Progenitor cell of endocrine pancreas (in vitro differentiated cells): ENCODE measurements at places on chromosomes 7 and 10.
A peak's percentile ranks its signal among the peaks of the same experiment; 100 is the strongest.

DNA sequence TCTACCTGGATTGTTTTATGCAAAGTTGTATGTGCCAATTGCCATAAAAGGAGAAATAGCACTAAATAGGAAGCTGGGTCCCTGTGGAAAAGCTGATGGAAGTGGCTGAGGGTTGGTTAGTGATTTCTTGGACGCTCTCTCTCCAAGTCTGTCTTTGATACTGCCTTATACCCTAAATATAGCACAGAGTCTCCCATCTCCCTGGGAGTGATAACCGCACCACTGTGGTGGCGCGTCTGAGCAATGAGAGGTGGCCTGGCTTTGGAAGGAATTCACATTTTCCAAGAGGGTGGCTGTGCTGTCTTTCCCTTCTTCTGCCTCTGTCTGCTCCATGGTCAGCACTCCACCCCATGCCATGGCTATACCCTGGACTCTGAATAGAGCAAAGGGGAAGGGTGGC lies 31.2 kb downstream of the STMP1 start:
- H3K36me3 ChIP-seq, result no peaks in the 10 kb centered on the region
- no peak overlapping the region for H3K27ac ChIP-seq
- H3K4me1 ChIP-seq, result no peaks in the 10 kb centered on the region

GRCh38 chr7:140857048-140857447 lies 67.7 kb downstream of the BRAF start:
- H3K27me3 ChIP-seq, result no peaks in the 10 kb centered on the region
- no peak overlapping the region for H3K4me3 ChIP-seq
- no peak for DNase-seq
- no peak overlapping the region for H3K27ac ChIP-seq
- no peaks in the 10 kb centered on the region for H3K36me3 ChIP-seq

GRCh38 chr10:102009801-102010425 lies 46.1 kb downstream of the ARMH3 start:
- H3K27ac ChIP-seq, result peak overlapping the region; percentile 20
- H3K4me1 ChIP-seq, result no peaks in the 10 kb centered on the region
- H3K4me3 ChIP-seq, result no peak overlapping the region
- peak; percentile 25 for DNase-seq

GRCh38 chr10:128713874-128714570 lies 587.8 kb upstream of the MKI67 start:
- H3K27ac ChIP-seq, result no peak overlapping the region
- H3K36me3 ChIP-seq, result no peaks in the 10 kb centered on the region
- peaks cover 22% of the 10 kb centered on the region for H3K27me3 ChIP-seq
- no peak overlapping the region for H3K4me3 ChIP-seq

DNA sequence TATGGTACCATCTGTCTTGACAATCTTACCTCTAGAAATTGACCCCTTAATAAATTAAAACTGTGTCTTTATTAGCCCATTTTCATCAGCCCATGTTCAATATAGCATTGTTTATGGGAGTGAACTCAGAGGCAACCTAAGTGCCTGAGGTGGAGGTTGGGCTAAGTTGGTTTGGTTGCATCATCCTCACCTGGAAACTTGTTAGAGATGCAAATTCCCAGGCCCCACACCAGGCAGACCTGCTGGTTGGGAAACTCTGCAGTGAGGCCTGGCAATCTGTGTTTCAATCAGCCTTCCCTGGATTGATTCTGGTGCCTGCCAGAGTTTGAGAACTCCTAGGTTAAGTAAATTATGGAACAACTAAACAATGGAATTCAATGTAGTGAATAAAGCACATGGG lies 9.4 kb upstream of the FAM170B start:
- H3K4me1 ChIP-seq, result peaks cover 4% of the 10 kb centered on the region
- H3K27ac ChIP-seq, result no peak overlapping the region
- peaks cover 16% of the 10 kb centered on the region for H3K27me3 ChIP-seq

DNA sequence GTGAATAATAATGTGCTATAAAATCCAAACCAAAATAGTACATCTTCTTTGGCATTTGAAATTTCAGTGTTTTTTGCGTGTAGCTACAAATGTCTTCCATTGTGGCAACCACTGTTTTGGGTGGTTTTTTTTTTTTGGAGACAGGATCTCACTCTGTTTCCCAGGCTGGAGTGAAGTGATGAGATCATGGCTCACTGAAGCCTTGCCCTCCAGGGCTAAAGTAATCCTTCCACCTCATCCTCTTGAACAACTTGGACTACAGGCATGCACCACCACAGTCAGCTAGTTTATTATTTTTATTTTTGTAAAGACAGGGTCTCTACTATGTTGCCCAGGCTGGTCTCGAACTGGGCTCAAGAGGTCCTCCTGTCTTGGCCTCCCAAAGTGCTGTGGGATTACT lies 455.1 kb downstream of the AUTS2 start:
- no peak for DNase-seq
- H3K27ac ChIP-seq, result no peak overlapping the region
- peaks cover 14% of the 10 kb centered on the region for H3K4me1 ChIP-seq
- no peaks in the 10 kb centered on the region for H3K27me3 ChIP-seq
- H3K4me3 ChIP-seq, result no peak overlapping the region

DNA sequence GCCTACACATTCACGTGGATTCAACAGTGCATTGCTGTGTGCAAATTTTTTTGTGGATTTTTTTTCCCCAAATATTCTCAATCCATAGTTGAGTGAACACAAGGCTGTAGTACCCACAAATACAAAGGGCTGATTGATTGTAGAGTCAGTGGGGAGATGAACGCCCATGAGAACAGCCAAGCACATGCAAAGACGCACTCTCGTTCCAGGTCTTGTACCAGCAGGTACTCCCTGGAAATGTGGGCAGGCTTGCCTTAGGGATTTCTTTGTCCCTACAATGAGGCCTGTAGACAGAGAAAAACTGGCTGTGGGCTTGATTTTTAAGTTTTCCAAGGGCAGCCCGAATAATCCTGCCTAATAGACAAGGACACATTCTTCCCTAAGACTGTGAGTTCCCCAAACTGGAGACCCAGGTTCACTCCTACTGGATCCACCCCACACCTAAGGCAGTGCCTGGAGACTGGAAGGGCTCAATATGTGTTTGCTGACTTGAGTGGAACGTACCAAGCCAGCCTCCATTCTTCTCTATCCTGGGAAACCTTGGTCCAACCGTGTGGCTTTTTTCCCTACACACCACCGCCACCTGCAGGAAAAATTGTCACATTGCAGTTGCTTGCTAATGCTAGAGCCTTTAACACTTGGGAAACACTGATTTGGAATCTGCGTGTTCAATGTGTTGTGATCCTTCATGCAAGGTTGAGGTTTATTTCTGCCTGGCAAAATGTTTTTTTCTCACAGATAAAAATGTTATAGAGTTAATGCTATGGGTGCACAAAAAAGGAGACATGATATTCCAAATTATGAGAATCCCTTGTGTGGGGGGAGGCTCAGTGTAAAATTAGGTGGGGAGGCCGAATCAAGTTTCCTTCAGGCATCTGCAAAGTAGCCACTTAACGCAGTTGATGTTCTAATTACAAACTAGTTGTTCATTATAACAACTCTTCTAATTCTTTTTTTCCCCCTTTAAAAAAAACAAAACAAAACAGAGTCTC lies 49.3 kb downstream of the PPP1R17 start:
- H3K27ac ChIP-seq, result no peak overlapping the region
- no peaks in the 10 kb centered on the region for H3K36me3 ChIP-seq
- DNase-seq, result peak; percentile 59
- no peak overlapping the region for H3K4me3 ChIP-seq

GRCh38 chr10:73884017-73884416 lies 9.7 kb upstream of the CAMK2G start:
- H3K36me3 ChIP-seq, result no peaks in the 10 kb centered on the region
- DNase-seq, result no peak
- no peak overlapping the region for H3K27ac ChIP-seq
- peaks cover 27% of the 10 kb centered on the region for H3K27me3 ChIP-seq
- no peak overlapping the region for H3K4me3 ChIP-seq

DNA sequence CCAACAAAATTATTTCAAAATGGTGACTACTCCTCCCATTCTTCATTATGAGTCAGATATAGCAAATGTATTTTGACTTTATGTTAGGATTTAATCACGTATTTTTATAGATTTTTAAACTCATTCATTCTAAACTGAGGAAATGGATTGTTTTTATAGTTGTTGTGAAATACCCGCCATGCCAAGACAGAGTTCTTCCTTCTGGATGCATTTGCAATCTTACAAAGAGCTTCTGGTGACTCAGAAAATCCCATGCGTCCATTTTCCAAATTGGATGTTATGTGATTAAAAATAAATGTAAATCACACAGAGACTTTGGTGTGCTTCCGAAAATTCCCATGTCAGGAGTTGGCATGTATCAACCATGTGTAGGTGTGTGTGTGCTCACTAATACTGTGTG lies 179.3 kb downstream of the TRIL start:
- H3K4me3 ChIP-seq, result no peak overlapping the region
- no peaks in the 10 kb centered on the region for H3K36me3 ChIP-seq
- H3K27ac ChIP-seq, result no peak overlapping the region
- no peak for DNase-seq
- no peaks in the 10 kb centered on the region for H3K27me3 ChIP-seq
- H3K4me1 ChIP-seq, result peaks cover 18% of the 10 kb centered on the region

DNA sequence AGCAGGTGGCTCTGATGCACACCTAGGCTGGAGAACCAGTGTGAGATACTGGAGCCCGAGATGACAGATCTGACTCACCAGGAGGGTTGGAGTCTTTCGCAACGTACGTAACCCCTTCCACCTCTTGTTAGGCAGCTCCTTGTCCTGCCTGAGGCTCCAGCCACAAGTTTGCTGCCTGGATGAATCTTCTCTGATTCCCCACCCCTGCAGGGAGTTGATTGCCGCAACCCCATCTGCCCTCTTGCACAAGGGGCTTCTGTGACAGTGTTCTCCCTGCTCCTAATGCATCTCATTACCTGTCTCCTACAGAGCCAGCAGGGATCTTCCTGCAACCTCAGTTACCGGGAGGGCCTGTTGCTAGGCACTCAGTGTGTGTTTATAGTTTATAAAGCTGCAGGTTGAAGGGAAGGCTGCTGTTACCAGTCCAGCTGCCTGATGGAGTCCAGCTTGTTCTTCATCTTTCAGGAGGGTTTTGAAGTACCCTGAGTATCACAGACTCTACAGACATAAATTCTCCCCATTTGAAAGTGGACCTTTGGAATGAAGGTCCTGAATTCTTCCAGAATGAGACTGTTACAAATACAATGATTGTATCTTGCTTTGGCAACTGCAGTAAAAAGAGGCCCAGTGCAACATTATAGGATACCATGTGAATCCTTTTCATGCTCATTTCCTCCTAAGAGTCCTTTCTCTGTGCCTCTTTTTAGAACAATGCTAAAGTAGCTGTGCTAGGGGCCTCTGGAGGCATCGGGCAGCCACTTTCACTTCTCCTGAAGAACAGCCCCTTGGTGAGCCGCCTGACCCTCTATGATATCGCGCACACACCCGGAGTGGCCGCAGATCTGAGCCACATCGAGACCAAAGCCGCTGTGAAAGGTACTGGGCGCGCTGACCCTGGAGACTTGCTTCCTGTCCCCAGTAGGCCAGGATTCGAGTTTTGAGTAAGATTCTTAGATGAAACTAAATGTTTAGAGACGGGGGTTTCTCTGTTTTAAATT lies 6.5 kb downstream of the MDH2 start:
- H3K27ac ChIP-seq, result peak overlapping the region; percentile 33
- no peaks in the 10 kb centered on the region for H3K27me3 ChIP-seq
- H3K36me3 ChIP-seq, result peaks cover 14% of the 10 kb centered on the region
- no peak for DNase-seq

GRCh38 chr7:135914346-135914745 lies 62.8 kb downstream of the MTPN start:
- H3K27ac ChIP-seq, result no peak overlapping the region
- H3K4me3 ChIP-seq, result no peak overlapping the region
- no peak for DNase-seq

GRCh38 chr10:116088985-116089384 lies 184.0 kb downstream of the GFRA1 start:
- H3K4me3 ChIP-seq, result no peak overlapping the region
- no peaks in the 10 kb centered on the region for H3K27me3 ChIP-seq
- H3K4me1 ChIP-seq, result peaks cover 4% of the 10 kb centered on the region
- DNase-seq, result no peak
- no peak overlapping the region for H3K27ac ChIP-seq

- H3K36me3 ChIP-seq, result peaks cover 3% of the 10 kb centered on the region
- no peak overlapping the region for H3K4me3 ChIP-seq
- H3K27ac ChIP-seq, result no peak overlapping the region
Measured at GRCh38 chr10:132914732-132915131, 27.6 kb downstream of the CFAP46 start.

DNA sequence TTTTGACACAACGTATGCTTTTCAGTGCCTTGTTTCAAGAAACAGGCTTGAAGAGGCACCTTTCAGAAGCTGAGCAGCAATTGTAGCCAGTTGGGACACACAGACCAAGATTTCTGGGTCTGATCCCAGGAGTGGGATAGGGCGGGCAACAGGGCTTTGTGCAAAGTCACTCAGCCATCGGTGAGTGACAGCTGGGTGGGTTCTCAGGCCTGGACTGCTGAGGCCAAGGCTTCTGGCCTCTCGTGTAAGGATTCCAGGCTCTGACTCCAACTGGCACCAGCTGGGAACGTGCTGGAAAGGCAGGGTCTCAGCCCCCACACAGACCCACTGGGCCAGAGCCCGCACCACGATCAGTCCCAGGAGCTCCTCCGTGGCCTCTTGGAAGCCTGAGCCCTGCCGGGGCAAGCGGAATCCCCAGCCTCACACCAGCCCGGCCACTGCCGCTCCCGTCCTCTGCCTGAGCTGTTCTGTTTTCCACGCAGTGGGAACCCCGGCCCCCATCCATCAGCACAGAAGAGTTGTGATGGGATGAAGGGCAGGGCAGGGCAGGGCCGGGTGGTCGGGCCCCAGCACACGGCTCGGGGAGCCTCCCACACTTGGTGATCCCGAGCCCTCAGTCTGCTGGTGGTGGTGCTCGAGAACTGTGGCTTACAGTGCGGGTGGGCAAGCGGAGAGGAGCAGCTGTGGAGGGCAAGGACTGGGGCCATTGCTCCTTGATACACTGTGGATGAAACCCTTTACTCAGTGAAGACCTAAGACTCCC lies 46.8 kb downstream of the VIPR2 start:
- H3K27me3 ChIP-seq, result peaks cover 9% of the 10 kb centered on the region
- DNase-seq, result no peak
- no peak overlapping the region for H3K27ac ChIP-seq
- no peaks in the 10 kb centered on the region for H3K36me3 ChIP-seq
- no peaks in the 10 kb centered on the region for H3K4me1 ChIP-seq
- no peak overlapping the region for H3K4me3 ChIP-seq

DNA sequence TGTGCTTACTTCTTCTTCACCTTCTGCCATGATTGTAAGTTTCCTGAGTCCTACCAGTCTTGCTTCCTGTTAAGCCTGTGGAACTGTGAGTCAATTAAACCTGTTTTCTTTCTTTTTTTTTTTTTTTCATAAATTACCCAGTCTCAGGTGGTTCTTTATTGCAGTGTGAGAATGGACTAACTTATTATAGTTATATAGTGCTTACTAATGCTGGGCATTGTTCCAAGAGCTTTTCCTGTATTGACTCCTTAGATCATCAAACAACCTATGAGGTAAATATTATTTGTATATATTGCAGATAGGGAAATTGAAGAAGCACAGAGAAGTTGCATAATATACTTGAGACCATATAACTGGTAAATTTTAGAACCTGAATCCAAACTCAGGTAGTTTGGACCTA lies 98.1 kb downstream of the MBL2 start:
- no peak overlapping the region for H3K4me3 ChIP-seq
- H3K27me3 ChIP-seq, result no peaks in the 10 kb centered on the region
- H3K27ac ChIP-seq, result no peak overlapping the region
- no peak for DNase-seq
- no peaks in the 10 kb centered on the region for H3K4me1 ChIP-seq
- H3K36me3 ChIP-seq, result no peaks in the 10 kb centered on the region

GRCh38 chr10:72027498-72027897 lies 60.9 kb downstream of the SPOCK2 start:
- H3K4me1 ChIP-seq, result peaks cover 24% of the 10 kb centered on the region
- H3K36me3 ChIP-seq, result no peaks in the 10 kb centered on the region
- H3K27ac ChIP-seq, result no peak overlapping the region
- peaks cover 2% of the 10 kb centered on the region for H3K27me3 ChIP-seq
- H3K4me3 ChIP-seq, result no peak overlapping the region
